ENCODE measurements at places on chromosomes 1 and 21.
A peak's percentile ranks its signal among the peaks of the same experiment; 100 is the strongest.

DNA sequence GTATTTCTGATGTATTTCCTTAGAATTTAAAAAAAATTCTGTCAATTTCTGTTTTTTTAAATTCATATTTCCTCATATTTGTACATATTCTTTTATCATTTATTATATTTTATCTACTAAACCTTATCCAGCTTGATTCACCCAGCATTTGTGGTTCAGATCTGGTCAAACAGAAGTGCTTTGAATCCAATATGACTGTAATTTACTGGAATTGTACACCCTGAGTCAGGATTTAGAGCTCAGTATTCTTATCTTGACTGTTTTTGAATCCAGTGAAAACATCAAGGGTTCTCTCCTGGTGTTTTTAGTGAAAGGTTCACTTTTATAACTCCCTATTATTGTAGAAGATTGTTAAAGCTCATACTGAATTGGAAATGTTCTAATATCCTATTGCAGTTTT is 1077.0 kb upstream of the NCAM2 start:
- DNase-seq: no peak

- no peak for DNase-seq
Observed at GRCh38 chr1:234869182-234870019, 259.2 kb downstream of the TOMM20 start.

GRCh38 chr1:184953600-184954219 is 20.6 kb downstream of the NIBAN1 start:
- no peak for DNase-seq

GRCh38 chr1:245128381-245129101 is 26.2 kb upstream of the KIF26B start:
- no peak for DNase-seq

GRCh38 chr1:28895896-28896608 is 18.3 kb upstream of the EPB41 start:
- DNase-seq: no peak

DNA sequence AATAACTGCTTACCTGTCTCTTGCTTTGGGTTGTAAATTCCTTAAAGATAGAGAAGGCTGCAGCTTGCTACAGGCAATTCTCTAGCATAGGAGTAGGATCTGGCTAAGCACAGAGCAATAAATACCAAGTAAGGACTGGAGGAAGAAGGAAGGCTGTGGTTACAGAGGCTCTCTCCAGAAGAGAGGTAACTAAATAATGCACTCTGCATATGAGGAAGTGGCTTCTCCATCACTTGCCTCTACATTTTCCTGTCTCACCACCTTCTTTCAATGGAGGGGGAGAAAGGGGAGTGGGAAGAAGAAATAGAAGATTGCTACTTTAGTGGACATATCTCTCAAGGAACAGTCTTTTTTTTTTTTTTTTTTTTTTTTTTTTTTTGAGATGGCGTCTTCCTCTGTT is 60.9 kb upstream of the LAX1 start:
- no peak for DNase-seq

GRCh38 chr1:197272791-197273190 is 4.7 kb downstream of the CRB1 start:
- no peak for DNase-seq

GRCh38 chr1:22507587-22507986 is 55.7 kb upstream of the EPHA8 start:
- peak; percentile 79 for DNase-seq

GRCh38 chr1:224651188-224651587 is 35.1 kb downstream of the CNIH3 start:
- DNase-seq: no peak

DNA sequence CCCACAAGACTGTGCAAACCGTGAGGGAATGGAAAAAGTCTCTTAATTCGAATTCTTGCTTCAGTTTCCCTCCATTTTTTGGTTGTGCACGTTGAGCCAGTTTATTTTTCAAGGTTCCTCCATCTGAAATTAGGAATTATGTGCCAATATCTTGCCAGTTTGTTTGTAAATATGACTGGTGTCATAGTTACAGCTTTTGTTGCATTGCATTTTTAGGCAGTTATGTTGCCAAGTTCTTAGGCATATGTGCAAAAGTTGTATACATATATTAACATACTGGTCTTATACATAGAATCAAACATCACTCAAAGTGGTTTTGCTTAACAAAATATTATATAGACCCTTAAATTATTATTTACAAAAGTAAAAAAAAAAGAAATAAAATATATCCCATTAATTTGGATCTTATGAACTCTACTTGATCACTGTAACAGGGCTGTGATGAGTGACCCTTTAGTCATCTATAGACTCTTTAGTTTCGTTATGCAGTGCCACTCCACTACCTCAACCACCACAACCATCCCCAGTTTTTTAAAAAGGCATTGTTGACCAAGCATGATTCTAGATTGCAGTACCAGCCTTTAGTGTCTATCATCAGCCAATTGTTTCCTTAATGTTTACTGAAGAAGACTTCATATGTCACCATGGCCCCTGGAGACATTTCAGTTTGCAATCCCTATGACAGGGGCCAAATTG is 20.9 kb upstream of the DYNLT5 start:
- no peak for DNase-seq

GRCh38 chr1:228918335-228918734 is 183.1 kb downstream of the RHOU start:
- no peak for DNase-seq

- no peak for DNase-seq
Observed at GRCh38 chr1:118983558-118984041, 4.5 kb downstream of the TBX15 start.

DNA sequence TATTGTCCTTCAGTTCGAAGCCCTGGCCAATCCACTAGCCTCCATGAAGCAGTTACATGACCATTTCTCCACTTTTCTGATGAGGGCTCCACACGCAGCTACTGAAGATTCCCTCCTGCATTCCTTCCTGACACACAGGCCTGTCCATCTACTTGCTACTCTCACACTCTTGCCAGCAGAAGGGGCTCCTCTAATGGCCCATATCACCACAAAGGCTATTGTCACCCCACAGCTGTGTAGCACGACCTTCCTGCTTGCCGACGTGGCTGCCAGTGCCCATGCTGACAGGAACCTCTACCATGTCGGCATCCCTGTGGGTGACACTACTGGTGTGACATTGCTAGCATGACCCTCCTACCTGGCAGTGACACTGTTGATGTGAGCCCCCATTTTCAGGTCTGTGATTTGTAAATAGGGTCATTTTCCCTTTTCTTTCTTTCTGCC is 1528.6 kb upstream of the TPTE start:
- DNase-seq: no peak

DNA sequence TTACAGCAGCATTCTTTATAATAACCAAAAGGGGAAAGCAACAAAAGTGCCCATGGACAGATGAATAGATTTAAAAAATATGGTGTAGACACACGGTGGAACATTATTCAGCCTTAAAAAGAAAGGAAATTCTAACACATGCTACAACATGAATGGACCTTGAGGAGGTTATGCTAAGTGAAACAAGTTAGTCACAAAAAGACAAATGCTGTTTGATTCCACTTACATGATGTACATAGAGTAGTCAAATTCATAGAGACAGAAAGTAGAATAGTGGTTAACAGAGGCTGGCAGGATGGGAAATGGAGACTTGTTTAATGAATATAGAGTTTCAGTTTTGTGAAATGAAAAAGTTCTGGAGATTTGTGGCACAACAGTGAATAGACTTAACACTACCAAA is 151.4 kb downstream of the CYYR1 start:
- no peak for DNase-seq

GRCh38 chr1:9233241-9233941 is 1.2 kb upstream of the H6PD start:
- no peak for DNase-seq

GRCh38 chr1:218496561-218496960 is 151.4 kb downstream of the TGFB2 start:
- no peak for DNase-seq

GRCh38 chr1:94504601-94505000 is 37.0 kb downstream of the F3 start:
- DNase-seq: no peak

DNA sequence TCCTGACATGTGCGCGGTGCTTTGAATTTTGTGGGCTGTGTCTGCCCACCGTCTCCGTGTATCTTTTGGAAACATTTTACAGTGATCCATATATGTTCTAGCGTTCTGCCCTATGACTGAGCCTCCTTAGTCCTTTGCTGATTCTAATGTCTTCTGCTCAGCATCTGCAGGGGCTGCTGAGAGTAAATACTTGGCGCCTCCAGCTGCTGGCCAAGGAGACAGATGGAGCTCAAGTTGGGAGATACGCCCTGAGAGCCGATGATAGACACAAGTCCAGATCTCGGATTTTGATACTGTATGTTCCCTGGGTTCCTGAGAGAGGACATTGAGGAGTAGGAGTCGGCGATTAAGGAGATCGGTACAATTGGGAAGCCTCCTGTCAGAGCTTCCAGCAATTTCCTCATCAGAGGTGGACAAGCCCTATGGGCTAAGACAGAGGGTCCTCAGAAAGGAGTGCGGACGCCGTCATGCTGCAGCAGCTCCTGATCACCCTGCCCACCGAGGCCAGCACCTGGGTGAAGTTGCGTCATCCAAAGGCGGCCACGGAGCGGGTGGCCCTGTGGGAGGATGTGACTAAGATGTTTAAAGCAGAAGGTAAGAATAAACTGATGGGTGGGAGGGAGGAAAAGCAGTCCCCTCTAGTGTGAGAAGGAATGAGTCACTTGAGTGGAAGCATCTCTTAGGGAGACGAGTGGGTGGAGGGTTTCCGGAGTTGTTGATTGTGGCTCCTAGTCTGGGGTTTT is 390 bp downstream of the ZFP69B start:
- DNase-seq: no peak

- no peak for DNase-seq
Observed at GRCh38 chr1:161910604-161911003, 113.1 kb downstream of the OLFML2B start.

- DNase-seq: no peak
Observed at GRCh38 chr1:182851825-182852224, 12.7 kb downstream of the DHX9 start.

- DNase-seq: no peak
Observed at GRCh38 chr1:151142411-151143056, 3.9 kb downstream of the SEMA6C start.

GRCh38 chr21:37531431-37531932 is 164.9 kb downstream of the DYRK1A start:
- DNase-seq: no peak

DNA sequence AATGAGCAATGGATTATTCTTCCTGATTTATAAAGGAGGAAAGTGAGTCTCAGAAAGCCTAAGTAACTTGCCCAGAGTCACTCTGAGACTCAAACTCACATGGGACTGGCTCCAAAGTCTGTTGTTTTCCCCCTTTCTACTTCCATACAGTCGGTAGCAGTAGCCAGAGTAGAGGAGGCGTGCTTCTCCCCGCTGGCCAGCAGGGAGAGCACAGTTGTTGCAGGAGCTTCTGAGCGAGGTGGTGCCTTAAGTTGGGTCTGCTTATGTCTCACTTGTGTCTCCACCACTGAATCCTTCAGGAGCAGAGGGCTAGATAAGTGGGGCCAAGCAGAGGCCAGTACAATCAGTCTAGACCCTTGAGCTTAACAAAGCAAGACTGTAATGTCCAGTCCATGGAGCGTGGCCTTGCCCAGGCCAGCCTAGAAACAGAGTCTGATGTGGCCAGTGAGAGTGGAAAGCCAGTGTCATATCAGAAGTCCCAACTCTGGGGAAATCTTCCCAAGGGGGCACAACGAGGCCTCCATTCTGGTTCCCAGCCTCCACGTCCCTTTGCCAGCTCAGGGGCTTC is 181.9 kb downstream of the ZSCAN20 start:
- no peak for DNase-seq

GRCh38 chr1:160629286-160630210 is 17.3 kb downstream of the SLAMF1 start:
- no peak for DNase-seq

DNA sequence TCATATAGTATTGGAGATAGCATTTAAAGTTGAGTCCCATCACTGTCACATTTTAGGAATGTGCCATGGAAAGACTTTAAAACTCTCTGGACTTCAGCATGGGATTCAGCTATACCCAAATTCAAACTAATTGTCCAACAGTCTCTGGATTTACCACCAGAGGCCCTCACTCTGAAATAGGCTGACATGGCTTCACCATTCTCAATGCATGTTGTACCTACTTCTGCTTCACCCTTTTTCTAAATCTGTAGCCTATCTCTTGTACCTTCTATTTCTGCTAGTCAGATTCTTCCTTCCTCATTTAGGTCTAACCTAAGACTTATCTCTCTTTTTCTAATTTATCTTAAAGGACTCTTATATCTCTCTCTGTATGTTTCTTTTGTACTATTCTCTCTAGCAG is 512.7 kb upstream of the ZRANB2 start:
- DNase-seq: no peak

- no peak for DNase-seq
Observed at GRCh38 chr1:5456090-5456811, 536.0 kb downstream of the NPHP4 start.

DNA sequence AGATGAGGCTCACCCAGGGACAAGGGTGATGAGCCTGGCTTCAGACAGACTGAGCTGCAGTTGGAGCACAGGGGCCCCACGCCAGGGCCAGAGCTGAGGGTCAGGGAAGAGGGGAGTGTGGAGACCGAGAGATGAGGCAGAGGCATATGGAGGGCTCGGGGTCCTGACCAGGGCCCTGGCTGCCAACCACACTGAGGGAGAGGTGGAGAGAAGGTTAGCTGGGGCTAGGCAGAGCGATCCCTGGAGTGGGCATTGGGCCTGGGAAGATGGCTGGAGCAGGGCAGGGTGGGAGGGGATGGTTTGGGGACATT is 8.0 kb downstream of the PEAR1 start:
- DNase-seq: no peak

DNA sequence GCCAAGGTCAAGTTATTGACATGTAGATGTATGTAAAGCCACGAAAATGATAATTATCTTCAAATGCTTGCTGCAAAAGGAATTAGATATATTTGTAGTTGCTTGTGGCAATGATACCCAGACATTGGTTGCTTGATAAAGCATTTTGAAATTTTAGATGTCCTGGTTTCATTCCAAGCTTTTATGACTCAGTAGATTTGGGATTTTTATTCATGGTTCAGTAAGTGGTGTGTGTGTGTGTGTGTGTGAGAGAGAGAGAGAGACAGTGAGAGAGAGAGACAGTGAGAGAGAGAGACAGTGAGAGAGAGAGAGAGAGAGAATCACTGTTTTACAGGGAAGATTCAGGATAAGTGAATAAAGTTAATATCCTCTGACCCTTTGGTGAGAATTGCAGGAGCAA is 498.2 kb upstream of the C1orf87 start:
- no peak for DNase-seq

DNA sequence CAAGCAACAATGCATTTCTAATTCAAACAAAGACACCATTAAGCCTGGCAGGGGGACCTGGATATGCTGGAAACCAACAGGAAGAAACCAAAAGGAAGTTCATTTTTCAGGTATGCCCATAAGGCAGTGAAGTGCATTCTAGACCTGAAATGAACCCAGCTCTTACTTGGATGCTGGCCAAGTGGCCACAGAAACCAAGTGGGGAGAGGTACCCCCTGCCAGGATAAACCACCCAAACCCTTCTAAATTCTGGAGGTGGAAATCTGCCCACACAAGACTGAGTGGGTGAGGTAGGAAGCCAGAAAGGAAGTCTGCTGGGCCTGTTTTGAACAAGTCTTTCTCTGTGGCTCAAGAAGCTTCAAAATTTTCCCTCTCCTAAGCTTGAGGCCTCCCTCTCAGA is 2.6 kb downstream of the CD5L start:
- no peak for DNase-seq
